ENCODE measurements at places on chromosomes 2 and 18.

GRCh38 chr2:54634021-54634420, 89.4 kb upstream of the EML6 start:
- no peak for DNase-seq

- DNase-seq = no peak
Measured at GRCh38 chr18:71326826-71327225, 1038.0 kb downstream of the SOCS6 start.

DNA sequence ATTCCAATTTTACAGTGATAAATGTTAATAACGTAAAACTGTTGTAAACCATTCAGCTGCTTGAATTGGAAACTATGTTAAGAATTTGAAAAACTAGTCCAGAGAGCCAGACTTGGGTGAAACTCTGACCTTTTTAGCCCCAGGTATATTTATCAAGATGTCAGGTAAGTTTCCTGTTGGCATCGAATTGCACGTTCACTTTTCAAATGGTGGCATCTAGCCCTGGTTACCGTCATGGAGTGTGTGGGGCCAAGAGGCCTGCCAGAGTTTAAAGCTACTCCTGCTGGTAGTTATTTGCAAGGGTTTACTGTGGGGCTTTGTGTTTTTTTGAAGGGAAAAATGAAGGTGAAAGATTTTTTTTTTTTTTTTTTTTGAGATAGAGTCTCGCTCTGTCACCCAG, 109.9 kb downstream of the WDSUB1 start:
- no peak for DNase-seq

DNA sequence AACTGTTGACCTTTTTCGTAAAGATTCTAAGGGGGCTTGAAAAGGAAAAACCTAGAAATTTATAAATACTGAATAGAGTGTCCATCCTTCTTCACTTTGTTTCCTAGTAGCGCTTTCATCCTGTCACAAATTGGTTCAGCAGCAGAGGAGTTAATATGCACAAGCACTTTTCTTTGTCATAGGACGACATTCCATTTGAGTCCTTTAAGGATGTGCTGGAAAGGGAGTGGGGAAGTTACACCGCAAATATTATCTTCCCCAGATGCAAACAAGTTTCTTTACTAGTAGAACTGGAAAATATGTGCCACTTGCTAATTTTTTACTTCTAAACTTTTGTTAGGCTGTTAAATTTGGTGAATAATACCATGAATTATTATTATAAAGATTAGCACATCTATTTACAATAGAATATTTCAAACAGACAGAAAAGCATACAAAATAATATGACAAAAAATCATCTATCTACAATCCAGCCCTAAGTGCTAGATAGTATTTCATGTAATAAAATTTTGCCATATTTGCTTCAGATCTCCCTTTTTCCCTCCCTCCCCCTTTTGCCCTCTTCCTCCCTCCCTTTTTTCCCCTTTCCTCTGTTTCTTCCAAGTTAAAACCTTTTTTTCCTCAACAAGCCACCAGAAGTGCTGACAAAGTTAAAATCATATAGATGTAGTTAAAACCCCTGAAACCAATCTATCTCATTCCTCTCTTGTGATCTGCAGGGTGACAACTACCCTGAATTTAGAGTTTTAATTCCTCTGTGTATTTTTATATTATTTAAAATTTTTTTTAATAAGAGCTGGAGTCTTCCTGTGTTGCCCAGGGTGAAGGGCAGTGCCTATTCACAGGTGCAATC, 50.5 kb upstream of the MAP4K3 start:
- no peak for DNase-seq

- no peak for DNase-seq
Measured at GRCh38 chr2:232543491-232543890, 4.0 kb downstream of the CHRNG start.

DNA sequence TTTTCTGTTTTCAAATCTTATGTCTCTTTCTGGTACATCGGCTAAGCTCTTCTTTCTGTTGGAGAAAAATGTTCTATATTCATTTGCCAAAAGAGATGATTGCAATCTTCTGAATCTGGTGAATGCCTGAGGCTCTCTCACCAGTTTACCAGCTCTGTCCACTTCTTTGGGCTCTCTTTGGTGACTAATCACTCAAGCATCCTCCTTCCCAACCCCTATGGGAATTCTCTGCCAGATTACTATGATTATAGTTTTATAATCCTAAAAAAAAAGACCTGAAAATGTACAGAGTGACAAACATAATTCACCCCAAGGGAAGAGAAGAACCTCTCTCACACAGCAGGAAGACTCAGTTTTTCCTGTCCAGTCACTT, 187.3 kb downstream of the CAMKMT start:
- no peak for DNase-seq

DNA sequence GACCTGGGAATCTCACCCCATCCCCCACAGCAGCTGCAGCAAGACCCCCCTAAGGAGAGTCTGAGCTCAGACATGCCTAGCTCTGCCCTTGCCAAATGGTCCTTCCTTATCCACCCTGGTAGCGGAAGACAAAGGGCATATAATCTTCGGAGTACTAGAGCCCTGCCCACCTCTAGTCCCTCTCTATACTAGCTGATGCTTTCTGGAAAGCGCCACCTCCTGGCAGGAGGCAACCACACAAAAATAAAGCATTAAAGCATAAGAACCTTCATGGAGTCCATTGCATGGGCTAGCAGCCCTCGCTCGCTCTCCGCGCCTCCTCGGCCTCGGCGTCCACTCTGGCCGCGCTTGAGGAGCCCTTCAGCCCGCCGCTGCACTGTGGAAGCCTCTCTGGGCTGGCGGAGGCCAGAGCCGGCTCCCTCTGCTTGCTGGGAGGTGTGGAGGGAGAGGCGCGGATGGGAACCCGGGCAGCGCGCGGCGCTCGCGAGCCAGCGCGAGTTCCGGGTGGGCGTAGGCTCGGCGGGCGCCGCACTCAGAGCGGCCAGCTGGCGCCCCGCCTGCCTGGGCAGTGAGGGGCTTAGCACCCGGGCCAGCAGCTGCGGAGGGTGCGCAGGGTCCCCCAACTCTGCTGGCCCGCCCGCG, 941.2 kb downstream of the SUCLG1 start:
- DNase-seq = no peak

DNA sequence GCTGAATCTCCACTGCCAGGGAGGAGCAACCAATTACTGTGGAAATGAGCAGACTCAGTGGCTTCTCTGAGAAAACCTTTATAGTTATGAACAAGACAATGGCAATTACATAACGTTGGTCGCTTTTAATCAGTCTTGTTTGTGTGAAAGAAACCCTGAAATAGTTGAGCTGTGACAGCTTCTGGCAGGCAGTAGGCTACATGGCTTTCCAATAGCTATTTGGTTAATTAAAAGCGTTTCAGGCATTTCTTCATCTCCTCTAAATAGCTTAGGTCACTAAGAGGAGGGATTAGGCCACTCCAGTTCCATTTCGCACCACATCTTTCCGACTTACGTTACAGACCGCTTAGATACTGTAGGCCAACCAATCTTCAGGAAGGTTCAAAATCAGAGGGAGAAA, 794.4 kb upstream of the ID2 start:
- no peak for DNase-seq

DNA sequence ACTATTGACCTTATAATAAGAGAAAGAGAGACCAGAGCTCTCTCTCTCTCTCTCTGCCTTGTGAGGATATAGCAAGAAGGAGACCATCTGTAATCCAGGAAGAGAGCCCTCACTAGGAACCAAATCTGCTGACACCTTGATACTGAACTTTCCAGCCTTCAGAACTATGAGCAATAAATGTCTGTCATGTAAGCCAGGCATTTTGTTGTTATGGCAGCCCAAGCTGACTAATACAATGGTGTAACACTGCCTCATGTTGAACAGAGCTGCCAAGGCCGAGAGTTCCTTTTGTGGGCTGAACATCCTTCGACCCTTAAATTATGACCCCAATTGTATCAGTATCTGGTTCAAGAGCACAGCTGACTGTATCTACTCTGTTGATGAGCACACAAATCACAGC, 108.0 kb downstream of the LRRC30 start:
- no peak for DNase-seq

- no peak for DNase-seq
Measured at GRCh38 chr2:230939066-230939591, 14.1 kb upstream of the GPR55 start.

DNA sequence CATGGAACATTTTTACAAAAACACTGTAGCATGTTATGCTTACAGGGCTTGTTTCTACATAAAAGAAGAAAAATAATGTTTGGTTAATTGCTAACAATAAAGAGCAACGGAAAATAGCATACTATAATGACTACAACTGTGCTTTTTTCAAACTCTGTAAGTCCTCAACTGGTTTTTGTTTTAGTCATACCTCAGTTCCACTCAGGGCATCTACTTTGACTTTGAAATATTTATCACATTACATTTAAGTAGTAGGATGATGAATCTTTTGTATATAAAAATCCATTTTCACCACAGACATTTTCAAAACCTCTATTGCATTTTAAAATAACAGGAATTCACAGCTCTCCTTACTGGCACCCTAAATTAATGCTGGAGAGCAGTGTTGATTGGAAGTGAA, 8.3 kb downstream of the SATB2 start:
- DNase-seq = no peak

DNA sequence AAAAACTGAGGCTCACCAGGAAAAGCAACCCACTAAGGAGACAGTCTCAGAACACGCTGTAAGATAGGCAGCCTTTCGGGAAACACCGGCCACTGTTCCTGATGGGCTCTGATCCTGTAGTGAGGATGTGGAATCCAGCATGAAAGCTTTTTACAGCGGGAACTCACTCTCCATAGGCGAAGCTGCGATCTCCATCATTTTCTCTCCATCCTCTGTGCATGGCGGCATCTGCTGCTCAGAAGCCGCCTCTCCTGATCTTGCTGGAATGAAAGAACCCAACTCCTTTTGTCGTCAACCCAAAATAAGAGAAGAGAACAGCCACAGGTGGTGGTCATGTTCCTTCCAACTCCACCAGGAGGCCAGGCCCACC, 49.9 kb downstream of the TMEM18 start:
- DNase-seq = no peak

DNA sequence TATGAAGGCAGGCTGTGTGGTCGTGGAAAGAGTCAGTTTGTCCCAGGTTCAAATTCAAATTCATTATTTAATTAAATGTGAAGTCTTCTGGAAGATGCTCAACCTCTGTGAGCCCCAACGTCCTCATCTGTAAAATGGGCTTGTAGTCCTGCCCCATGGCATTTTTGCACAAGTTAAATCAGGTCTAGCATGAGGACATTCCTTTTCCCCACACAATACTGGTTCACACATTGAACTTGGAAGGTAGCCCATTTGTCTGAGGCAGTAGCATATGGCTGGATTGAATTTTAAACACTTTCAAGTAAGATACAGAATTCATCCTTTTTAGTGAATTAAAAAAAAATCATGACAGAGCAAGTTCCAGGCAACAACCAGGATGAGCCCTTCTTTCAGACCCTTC, 665.4 kb upstream of the HS6ST1 start:
- DNase-seq = no peak

- DNase-seq = no peak
Measured at GRCh38 chr2:226877491-226877890, 41.6 kb downstream of the RHBDD1 start.

DNA sequence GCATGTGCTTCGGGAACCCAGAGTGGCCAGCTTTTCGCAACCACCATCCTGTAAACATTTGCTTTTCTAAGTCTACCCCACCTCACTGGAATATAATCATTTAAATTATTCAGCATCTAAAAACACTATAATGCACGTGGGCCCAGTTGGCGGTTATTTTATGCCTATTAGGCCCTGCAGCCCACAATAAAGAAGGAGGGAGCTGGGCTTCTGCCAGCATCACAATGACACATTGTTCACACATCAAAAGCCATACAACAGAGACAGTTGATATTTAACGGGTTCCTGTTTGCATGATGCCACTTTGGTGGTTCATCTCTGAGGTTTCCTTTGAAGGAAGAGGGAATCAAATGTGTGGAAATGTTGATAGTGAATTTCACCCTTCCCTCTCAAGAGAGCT, 916.0 kb upstream of the CELF4 start:
- no peak for DNase-seq

- no peak for DNase-seq
Measured at GRCh38 chr2:111100087-111100764, 20.5 kb upstream of the BCL2L11 start.

DNA sequence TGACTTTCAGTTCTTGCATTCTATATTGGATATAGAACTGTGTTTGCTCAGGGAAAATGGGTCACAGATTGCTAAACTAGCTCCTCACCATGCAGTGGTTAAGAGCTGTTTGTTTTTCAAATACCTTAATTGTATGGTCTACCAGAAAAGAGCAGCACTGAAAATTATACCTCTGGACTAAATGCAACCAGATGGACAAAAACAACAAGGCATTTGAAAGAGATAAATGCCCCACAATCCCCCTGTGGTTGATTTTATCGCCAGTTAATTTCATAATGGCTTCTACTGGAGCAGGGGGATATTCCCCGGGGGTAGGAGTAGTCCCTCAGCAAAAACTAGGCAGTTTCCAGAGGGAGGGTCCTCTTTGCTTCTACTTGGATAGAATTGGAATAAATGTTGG, 267.9 kb upstream of the TNP1 start:
- no peak for DNase-seq

DNA sequence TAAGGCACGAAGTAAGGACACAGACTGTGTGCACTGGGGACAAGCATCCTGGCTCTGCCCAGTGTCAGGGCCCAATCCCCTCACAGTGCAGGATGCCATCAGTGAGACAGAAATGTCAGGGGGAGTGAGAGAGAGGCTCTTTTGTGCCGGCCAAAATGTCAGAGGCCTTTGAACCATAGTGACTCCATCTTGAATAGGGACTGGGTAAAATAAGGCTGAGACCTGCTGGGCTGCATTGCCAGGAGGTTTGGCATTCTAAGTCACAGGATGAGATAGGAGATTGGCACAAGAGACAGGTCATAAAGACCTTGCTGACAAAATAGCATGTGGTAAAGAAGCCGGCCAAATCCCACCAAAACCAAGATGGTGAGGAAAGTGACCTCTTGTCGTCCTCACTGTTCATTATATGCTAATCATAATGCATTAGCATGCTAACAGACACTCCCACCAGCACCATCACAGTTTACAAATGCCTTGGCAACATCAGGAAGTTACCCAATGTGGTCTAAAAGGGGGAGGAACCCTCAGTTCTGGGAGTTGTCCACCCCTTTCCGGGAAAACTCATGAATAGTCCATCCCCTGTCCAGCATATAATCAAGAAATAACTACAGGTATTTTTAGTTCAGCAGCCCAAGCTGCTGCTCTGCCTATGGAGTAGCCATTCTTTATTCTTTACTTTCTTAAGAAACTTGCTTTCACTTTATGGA, 337.4 kb downstream of the LPIN1 start:
- no peak for DNase-seq

- no peak for DNase-seq
Measured at GRCh38 chr2:110153416-110153815, 37.8 kb upstream of the MALL start.

GRCh38 chr2:112821682-112822081, 14.9 kb downstream of the IL1B start:
- no peak for DNase-seq

All from stimulated activated CD4-positive, alpha-beta T cell treated with anti-CD3 and anti-CD28 coated beads, Interleukin-1b, Interleukin-23, amount 100 ng/mL, for 1 hour (primary cell).